ENCODE measurements at places on chromosomes 3 and 15.

DNA sequence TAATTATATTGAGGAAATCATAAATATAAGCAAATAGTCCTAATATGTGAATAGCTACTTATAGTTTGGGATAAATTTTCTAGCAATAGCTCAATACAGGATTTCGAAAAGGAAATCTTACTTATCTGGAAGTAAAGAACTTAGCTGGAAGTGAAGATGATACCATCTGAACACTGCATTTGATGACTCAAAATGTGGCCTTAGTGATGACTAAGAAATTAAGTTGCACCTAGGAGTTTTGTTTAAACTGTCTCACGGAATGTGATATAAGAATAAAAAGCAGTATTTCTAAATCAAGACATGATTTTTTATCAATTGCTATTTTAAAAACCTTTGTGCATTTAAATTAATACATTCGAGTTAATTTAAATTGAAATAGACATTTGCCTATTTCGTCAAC, 91.2 kb downstream of the EOMES start:
- DNase-seq, result no peak

GRCh38 chr3:39671116-39671515, 138.3 kb upstream of the MYRIP start:
- no peak for DNase-seq

DNA sequence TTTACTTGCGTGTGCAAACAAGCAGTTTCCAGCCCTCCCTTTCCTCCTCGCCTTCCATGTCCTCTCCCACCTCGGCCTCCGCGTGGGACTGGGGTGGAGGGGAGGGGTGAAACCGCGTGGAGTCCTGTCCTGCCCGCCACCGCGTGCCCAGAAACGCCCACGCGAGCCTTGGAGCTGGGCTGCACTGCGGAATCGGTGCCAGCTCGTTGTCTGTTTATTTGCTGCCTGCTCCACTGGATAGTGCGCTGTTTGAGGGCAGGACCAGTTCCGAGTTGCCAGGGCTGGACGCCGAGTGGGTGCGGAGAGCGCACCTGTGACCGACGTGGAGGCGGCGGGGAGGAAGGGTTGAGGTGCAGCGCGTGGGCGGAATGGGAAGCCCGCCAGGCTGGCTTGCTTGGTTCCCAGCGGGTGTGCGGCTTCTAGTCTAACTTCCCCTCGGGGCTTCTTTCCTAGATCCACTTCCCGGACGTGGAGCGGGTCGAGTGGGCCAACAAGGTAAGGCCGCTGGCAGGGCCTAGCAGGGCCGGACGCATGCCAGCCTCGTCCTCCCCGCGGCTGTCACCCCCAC, 17.3 kb downstream of the ESYT3 start:
- DNase-seq, result no peak

- DNase-seq, result no peak
Measured at GRCh38 chr3:50359760-50360110, 414 bp upstream of the TMEM115 start.

DNA sequence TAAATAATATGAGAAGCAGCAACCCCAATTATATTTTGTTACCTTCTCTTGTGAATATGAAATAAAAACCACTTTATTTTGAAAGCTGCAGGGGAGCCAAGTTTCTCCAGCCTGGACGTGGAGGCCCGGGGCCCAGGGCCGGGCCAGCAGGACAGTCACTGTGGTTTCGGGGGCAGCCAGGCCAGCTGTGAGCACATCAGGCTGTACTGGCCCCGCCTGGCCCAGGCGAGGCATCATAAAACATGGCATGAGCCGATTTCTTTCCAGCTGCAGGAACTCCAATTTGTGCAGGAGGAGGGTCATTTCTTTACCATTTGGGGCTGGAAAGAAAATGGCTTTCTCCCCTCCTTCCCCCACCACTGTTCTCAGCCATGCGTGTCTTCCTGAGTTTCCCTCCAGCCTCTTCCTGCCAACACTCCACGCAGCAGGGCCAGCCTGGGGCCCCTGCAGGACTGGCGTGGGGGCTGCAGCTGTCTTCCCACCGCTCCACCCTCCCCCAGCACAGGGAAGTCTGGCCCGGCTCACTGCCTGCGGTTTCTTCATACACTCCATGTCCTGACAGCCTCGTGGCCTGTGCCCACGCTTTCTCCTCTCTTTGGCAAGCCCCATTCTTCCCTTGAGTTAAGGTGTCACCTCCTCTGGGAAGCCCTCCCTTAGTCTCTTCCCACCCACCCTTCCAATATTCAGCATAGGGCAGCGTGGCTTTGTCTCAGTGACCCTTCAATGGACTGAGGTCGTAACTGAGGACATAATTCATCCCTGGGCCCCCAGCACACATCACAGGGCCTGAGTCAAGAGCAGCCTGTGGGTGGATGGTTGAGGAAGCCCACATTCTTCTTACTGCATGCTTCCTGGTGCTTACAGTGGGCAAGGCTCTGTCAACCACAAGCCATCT, 135.8 kb downstream of the CHSY1 start:
- no peak for DNase-seq

- DNase-seq, result no peak
Measured at GRCh38 chr15:57551715-57552677, 39.7 kb upstream of the MYZAP start.

- DNase-seq, result no peak
Measured at GRCh38 chr15:78018946-78019644, 58.4 kb downstream of the TBC1D2B start.

DNA sequence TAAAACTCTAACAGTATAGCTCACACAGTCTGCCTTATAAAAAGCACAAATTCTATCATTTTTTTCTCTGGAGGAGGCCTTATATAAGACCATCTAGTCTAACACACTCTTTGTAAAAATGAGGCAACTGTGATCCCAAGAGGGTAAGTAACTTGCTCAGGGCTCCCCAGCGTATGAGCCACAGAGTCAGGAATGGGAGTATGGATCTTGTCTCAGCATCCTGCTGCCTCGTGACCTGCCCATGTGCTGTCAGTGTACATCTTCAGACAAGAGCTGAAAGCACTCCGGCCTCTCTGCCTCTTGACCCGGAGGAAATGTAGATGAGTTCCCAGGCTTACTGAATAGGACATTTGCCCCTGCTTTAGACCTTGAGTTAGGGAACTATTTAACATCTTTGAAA, 28.4 kb upstream of the MEF2A start:
- DNase-seq, result no peak

DNA sequence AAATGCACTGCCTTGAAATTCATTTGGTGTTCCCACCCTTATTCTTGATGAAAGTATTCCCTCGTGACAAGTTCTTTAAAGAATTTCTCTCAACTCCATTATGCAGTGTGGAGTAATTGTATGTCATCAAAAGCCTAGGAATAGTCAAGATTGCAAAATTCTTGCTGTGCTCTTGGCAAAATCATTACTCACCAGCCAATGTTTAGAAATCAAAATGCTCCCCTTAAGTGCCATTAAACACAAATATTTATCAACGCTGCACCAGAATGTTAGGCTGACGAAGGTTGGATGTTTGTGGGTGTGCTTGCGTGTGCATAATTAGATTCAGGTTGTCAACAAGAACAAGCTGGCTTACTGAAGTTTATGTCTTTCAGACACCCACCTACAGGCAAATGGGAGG, 40.5 kb downstream of the SST start:
- no peak for DNase-seq

GRCh38 chr3:21613372-21614070, 137.5 kb downstream of the ZNF385D start:
- no peak for DNase-seq

GRCh38 chr3:194162817-194163584, 27.1 kb downstream of the HES1 start:
- no peak for DNase-seq

DNA sequence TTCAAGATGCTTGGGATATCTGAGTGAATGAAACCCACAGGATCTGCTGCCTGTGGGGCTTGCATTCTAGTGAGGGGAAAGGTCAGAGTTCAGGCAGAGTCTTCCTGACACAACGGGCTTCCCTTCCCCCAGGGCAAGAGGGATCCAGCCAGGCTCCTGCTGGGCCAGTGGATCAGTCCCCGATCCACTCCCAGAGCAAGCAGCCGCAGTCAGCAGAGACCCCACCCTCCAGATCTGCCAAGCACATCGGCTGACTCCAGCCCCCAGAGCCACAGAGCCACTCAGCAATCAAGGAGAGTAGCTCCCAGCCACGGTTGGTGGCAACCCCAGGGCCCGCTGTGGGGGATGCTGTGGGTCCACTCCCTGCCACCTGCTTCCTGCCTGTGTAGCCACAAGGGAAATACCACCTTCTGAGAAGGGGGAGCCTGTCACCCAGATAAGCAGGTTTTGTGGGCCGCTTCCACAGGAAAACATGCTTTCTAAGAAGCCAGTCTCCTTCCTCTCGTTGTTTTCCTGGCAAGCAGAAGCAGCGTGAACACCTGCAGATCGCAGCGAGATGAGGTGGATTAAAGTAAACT, 44.9 kb downstream of the CPN2 start:
- DNase-seq, result no peak

DNA sequence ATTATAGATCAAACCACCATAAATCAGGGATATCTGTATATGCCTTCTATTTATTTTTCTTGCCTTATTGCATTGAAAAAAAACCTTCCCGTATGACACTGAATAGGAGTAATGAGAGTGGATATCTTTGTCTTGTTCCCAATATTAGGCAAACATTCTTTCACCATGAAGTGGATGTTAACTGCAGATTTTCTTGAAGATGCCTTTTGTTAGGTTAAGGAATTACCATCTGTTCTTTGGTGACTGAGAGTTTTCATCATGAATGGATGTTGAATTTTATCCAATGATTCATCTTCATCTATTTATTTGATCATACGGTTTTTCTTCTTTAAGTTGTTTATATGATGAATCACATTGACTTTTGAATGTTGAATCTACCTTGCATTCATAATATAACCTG, 47.1 kb upstream of the MECOM start:
- DNase-seq, result no peak

DNA sequence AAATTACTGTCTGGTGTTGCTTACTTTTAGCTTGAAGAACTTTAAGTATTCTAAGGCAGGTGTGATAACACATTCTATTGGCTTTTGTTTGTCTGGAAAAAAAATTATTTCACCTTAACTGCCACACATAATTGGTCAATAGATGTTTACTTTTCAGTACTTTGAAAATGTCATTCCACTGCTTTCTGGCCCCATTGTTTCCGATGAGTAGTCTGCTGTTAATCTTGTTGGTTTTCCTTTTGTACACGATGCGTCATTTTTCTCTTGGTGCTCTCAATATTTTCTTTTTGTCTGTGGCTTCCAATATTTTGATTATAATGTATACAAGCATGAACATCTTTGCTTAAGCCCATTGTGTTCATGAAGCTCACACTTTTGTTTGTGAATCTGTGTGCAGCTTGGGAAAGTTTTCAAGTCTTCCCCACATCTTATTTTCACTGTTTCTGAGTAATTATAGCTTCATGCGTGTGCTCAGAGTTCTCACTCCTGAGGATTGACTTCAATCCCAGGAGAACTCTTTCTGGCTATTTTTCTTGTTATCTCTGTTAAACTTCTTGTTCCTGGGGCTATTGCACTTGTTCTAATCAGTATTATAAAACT, 664.7 kb downstream of the IGSF11 start:
- no peak for DNase-seq

DNA sequence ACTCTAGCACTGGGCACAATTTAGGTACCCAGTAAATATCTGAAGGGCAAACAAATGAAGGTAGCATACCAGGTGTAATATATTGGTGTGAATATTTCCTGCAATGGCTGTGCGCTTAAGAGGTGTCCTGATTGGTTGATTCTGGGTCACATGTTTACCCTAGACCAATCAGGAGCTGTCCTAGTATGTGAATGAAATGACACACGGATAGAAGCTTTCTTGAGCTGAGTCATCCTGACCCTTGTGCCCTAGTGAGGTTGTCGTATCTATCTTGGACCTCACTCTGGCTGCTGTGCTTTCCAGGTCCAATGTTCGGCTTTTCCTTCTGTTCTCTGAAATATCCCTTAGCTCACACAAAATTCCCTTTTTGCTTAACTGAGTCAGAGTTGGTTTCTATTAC, 58.1 kb upstream of the FOXP1 start:
- no peak for DNase-seq

- DNase-seq, result no peak
Measured at GRCh38 chr15:77710637-77711036, 77.9 kb upstream of the LINGO1 start.

DNA sequence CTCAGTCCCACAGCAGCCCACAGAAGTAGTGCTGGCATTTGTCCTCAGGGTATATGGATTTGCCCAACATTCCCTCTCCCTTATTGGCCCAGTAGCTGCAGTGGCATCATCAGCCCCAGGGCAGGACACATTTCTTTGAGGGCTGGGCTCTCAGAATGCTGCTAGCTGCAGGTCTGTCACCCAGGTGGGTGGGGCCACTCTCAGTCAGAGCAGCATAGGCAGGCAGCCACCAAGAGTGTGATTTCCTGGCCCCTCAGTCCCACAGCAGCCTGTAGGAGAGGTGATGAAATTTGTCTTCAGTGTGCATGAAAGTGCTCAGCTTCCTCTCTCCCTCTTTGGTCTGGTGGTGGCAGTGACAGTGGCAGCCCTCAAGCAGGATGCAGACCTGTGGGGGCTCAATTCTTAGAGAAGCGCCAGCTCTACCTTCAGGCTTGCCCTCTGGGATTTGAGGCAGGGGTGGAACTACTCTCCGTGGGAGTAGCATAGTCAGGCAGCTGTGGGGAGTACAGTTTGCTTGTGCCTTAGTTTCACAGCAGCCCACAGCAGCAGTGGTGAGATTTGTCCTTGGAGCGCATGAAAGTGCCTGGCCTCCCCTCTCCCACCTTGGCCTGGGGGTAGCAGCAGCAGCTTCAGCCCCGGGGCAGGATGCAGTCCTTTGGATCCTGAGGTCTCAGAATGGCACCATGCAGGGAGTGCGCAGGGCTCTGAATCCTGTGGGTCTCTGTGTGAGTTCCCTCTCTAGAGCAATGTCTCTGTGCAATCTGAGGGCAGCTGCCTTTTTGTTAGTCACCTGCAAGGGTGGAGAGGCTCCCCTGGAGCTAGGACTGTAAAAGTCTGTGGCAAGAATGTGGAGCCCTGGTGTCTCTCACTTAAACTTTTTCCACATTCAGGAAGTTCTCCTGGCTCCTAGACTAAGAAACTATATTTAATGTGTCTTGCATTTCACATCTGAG, 1229.1 kb downstream of the ROBO2 start:
- no peak for DNase-seq

DNA sequence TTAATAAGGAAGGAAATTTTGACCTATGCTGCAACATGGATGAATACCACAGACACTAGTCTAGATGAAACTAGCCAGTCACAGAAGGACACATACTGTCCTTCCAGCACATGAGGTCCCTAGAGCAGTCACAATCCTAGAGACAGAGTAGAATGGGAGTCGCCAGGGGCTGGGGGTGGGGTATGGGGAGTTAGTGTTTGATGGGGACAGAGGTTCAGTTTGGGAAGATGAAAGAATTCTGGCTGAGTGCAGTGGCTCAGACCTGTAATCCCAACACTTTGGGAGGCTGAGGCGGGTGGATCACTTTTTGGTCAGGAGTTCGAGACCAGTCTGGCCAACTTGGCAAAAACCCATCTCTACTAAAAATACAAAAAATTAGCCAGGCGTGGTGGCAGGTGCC, 99.2 kb downstream of the TPRA1 start:
- no peak for DNase-seq
